ENCODE measurements at places on chromosomes 2 and 18.
A peak's percentile ranks its signal among the peaks of the same experiment; 100 is the strongest.

- no peak for DNase-seq
Measured at GRCh38 chr2:234145511-234145910, 95.0 kb downstream of the SPP2 start.

GRCh38 chr18:55142410-55142809 lies 183.1 kb upstream of the CCDC68 start:
- DNase-seq, result no peak

DNA sequence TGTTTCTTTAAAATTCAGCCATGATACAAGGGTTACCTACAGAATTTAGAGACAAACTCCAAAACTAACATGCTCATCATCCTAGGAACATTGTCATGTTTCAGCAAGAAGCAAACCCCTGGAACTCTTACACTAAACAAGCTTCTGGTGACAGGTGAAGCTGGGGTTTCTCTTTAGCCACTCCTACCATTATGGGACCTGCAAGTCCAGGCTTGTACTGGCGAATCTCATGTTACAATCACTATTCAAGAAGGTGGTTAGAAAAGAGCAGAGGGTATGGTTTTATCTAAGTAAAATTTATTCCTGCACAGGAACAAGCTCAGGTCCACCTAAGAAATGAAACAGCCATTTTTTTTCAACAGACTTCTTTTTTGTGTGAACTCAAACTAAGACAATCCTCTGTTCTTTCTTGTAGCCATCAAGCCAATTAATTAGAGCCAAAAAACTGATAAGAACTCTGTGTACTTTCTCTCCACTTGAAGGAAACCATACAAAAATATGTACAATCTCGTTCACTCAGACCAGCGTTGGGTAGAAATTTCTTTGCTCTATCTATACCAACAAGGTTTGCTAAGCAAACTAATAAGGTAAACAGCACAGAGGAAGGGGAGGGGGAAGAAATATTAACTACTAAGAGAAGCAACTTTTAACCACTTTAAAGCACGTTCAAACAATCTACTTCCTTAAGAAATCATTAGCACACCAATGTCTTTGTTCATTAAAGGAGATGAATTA lies 63.3 kb upstream of the NEDD4L start:
- DNase-seq, result peak; percentile 84

DNA sequence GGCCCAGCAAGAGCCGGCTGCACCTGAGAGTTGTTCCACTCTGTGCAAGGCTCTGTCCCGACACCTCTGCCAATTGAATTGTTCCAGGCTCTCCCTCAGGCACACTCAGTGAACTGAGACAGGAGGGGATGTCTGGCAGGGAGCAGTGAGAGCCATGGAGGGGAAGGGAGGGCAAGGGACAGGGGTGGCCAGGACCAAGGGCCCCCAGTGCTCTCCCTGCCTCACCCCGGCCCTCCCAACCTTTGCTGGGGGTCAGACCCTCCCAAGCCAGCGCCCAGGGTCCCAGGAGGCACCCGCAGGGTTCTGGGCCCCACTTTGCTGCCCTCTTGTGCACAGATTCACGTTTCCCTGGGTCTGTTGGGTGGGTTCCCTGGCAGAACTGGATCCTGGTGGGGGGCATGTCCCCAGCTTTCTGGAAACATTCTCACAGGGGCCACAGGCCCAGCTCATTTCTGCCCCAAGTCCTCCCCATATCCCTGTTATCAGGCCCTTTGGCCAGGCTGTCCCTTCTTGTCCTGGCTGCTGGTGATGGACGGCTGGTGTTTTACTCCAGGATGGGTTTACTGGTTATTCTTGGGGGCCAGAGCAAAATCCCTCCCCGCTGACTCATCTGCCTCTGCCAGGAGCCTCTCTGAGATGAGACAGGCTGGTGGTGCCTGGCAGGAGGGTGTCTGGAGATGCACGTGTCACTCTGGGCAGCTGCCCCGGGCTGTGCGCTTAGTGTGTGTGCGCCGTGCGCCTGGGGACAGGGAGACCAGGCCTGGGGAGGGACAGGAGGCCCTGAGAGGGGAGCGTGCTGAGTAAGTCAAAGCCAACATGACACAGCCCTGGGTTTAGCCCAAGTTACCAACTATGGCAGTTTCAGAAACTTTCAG lies 136.5 kb upstream of the CTDP1 start:
- DNase-seq, result no peak

GRCh38 chr18:3845161-3845560 lies 395.2 kb downstream of the TGIF1 start:
- DNase-seq, result no peak

DNA sequence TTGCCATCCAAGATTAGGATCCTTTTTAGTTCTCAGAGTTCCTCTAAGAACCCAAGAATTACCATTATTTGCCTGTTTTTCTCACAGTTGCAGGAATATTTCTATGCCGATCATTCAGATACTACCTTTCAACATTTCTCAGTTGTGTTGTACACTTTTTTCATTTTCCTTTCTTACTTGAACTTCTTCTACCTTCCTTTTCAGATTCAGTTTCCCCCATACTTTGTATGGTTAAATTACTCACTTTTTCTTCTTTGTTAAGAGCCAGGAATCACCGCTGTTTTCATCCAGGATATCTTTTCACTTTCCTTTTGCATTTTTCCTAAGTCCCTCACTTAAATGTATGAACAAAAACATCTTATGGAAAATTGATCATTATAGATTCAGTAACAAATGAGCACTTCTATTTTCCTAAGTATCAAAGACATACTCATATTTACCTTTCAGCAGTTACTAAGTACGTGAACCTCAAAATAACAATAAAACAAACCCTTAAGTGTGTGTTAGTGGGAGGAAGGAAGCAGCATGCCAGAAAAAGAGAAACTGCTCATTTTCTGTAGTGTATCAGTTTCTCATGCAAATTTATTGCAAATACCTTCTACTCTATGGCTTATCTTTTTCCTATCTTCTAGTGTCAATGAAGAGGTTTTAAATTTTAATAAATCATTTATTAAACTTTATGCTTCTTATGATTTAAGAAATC lies 64.3 kb upstream of the STAT1 start:
- no peak for DNase-seq

GRCh38 chr2:1704631-1705556 lies 39.4 kb downstream of the PXDN start:
- no peak for DNase-seq

DNA sequence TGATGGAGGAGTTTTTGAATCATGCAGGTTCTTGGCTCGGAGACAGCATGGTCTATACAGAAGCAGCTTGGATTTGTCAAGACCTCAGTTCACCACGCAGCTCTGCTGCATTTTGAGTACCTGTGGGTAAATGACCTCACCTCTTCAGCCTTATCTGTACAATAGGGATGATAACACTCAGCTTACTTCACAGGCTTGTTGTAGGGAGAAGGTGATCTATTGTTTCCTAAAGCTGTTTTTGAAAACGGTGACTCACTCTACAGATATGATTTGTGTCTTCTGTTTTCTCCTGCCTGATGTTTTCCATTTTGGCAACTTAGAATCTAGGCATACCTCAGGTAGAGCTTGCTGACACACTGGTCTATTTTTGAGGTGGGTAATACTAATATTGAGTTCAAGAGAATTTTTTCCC lies 80.3 kb downstream of the FMNL2 start:
- no peak for DNase-seq

GRCh38 chr18:59861963-59862819 lies 37.6 kb upstream of the PMAIP1 start:
- no peak for DNase-seq
